ENCODE measurements at places on chromosomes 11 and 22.

DNA sequence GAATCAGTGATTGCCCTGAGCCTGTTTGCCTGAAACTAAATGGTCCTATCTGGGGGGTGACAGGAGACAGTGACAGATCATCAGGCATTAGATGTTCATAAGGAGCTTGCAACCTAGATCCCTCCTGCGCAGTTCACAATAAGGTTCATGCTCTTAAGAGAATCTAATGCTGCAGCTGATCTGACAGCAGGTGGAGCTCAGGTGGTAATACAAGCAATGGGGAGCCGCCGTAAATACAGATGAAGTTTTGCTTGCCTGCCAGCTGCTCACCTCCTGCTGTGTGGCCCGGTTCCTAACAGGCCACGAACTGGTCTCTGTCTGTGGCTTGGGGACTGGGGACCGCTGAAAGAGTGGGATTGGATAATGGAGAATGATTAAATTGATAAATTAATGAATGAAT, 14.0 kb downstream of the NOX4 start:
- DNase-seq = peak; percentile 26

- no peak for DNase-seq
Observed at GRCh38 chr11:6084587-6084986, 22.9 kb upstream of the OR56B4 start.

DNA sequence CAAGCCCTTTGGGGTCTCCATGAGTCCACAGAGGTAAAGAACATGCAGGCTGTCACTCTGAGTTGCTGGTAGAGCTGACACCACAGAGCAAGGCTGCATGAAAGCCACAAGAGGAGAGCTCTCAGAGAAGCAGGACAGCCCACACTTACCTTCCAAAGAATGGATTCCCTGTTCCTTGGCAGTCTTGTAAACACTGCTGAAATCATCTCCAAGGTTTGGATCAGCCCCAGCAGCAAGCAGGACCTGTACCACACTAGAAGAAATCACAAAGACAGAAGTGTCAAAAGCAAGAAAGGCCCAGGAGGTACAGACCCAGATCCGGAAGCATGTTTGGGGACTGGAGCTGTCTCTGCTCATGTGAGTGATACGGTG, 54.2 kb downstream of the CLPB start:
- no peak for DNase-seq

GRCh38 chr11:57324154-57324885, 432 bp downstream of the TNKS1BP1 start:
- DNase-seq = no peak

- DNase-seq = no peak
Observed at GRCh38 chr11:64864473-64865285, 13.7 kb downstream of the EHD1 start.

- DNase-seq = no peak
Observed at GRCh38 chr11:64250415-64251015, 815 bp upstream of the PLCB3 start.

DNA sequence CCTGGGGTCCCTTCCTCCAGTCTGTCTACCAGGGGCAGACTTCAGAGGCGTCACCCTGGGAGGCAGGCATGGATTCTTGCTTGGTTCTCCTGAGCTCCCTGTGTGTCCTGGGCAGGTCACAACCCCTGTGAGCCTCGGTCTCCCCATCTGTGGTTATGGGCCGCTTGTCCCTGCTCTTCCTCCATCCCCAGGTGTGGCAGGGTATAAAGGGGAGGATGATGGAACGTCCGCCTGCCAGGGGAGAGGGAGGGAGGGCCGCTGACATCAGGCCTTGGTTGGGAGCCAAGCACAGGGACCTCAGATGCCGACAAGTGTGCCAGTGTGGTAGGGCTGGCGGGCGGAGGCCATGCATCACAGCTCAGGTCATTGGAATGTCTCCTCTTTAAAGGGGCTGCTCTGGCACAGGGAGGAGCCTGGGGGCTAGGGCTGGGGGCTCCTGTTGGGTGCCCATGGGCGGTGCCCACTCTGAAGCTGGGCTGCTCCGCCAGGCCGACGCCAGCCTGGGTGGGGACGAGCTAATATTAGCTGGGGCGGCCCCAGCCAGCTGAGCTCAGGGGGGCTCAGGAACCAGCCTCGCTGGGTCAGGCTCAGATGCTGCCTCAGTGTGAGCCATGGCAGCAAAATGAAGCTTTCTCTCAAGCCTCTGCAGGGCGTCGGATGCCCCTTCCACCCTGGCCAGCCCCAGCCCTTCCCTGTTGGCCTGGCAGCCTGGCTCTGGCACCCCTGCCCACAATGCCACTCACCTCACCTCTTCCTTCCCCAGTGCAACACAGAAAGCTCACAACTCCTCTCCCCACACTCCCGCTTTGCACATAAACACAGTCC, 12.8 kb downstream of the KCNC1 start:
- no peak for DNase-seq

- no peak for DNase-seq
Observed at GRCh38 chr11:129932381-129933067, 37.1 kb upstream of the NFRKB start.

- no peak for DNase-seq
Observed at GRCh38 chr11:115941481-115941993, 437.3 kb upstream of the CADM1 start.

Data from NCI-H2081 treated with DMSO at 0.1 percent for 48 hours (cell line).